ENCODE measurements at places on chromosomes 11 and 22. TPM values are rescaled to one million over a fixed set of nuclear protein-coding genes. Genes with fewer than 3 reads are reported as not detected.

The PGA4 gene
- polyA plus RNA-seq: 6.3 TPM

The WNT11 gene
- polyA plus RNA-seq: 0.87 TPM

The SAA1 gene
- polyA plus RNA-seq: 6.5 TPM

The MCAT gene
- 12.8 TPM for polyA plus RNA-seq

The LSP1 gene
- polyA plus RNA-seq: 12.0 TPM

The BTG4 gene
- not detected for polyA plus RNA-seq

The MMP7 gene
- polyA plus RNA-seq: not detected

The SGSM1 gene
- polyA plus RNA-seq: 0.50 TPM

The APOBEC3A gene
- polyA plus RNA-seq: not detected

The OR4C11 gene
- not detected for polyA plus RNA-seq

The FXYD6 gene
- polyA plus RNA-seq: 14.5 TPM

The PARVG gene
- 17.5 TPM for polyA plus RNA-seq

The B4GALNT4 gene
- 0.38 TPM for polyA plus RNA-seq

The CARD18 gene
- polyA plus RNA-seq: not detected

The SLC25A45 gene
- polyA plus RNA-seq: 10.7 TPM

The LRRC4C gene
- polyA plus RNA-seq: 1.0 TPM

The OR10W1 gene
- not detected for polyA plus RNA-seq

The RBM7 gene
- 19.9 TPM for polyA plus RNA-seq

The MUC5B gene
- 0.25 TPM for polyA plus RNA-seq

The TRIM5 gene
- 21.0 TPM for polyA plus RNA-seq

The CECR2 gene
- polyA plus RNA-seq: 0.08 TPM

The TRIM51 gene
- polyA plus RNA-seq: not detected

The CDC45 gene
- polyA plus RNA-seq: 0.63 TPM

The OR5M8 gene
- polyA plus RNA-seq: not detected

The CAVIN3 gene
- 309 TPM for polyA plus RNA-seq

The IGSF22 gene
- polyA plus RNA-seq: not detected

The AIP gene
- polyA plus RNA-seq: 141 TPM

The PI4KA gene
- polyA plus RNA-seq: 21.9 TPM

The DLG2 gene
- 2.4 TPM for polyA plus RNA-seq

The OR8A1 gene
- not detected for polyA plus RNA-seq

The EXPH5 gene
- 0.54 TPM for polyA plus RNA-seq

The KCNJ11 gene
- 1.6 TPM for polyA plus RNA-seq

The ADM2 gene
- polyA plus RNA-seq: 0.50 TPM

The OR51F1 gene
- polyA plus RNA-seq: not detected

The CRYBB3 gene
- 3.2 TPM for polyA plus RNA-seq

The MRGPRX3 gene
- not detected for polyA plus RNA-seq

The OR2AT4 gene
- polyA plus RNA-seq: not detected

The LAYN gene
- 17.6 TPM for polyA plus RNA-seq

The MAP6 gene
- 6.4 TPM for polyA plus RNA-seq

The PAX6 gene
- polyA plus RNA-seq: not detected

The CTSW gene
- 1.8 TPM for polyA plus RNA-seq

The CRYBB2 gene
- polyA plus RNA-seq: 2.8 TPM

The TRIM6 gene
- 3.6 TPM for polyA plus RNA-seq

The MRGPRE gene
- polyA plus RNA-seq: not detected

Data from aorta (tissue), 5 donors.